ENCODE measurements at places on chromosomes 12 and 14.

GRCh38 chr12:109447482-109447881, 29.6 kb downstream of the KCTD10 start:
- no peak for DNase-seq

DNA sequence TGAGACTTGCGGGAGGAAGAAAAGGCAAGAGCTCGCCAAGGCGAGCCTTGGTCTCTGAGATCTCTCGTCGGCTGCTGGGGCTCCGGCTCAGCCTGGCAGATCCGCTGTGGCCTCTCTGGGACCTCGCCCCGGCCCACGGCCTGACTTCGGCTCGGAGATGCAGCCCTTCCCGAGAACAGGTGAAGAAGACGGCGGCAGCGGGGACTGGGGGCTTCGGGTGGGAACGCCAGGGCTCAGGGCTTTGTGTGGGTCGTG, 6.0 kb upstream of the HOXC9 start:
- no peak for DNase-seq

DNA sequence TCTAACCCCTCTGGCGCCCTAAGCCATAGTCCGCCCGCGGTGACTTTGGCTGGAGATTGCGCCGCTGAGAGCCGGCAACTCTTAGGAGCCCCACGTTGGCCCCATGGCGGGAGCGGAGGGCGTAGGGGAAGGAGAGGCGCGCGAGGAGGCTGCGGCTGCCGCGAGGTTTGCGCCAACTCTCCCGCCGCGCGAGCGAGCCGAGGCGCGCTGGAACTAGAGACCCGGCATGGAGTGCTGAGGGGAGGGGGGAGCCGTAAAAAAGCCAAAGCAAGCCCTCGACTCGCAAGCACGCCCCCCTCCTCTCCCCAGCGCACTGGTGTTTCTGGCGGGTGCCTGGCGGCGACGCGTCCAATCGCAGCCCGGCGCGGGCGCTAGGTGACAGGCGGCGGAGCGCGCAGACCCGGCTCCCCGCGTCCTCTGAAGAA, at the start of gene SYT10:
TSS of gene SYT10 (minus strand) at position 233 of the 425 bp plus-strand sequence. CDS start 297 bp downstream, outside the sequence.
- no peak for DNase-seq

DNA sequence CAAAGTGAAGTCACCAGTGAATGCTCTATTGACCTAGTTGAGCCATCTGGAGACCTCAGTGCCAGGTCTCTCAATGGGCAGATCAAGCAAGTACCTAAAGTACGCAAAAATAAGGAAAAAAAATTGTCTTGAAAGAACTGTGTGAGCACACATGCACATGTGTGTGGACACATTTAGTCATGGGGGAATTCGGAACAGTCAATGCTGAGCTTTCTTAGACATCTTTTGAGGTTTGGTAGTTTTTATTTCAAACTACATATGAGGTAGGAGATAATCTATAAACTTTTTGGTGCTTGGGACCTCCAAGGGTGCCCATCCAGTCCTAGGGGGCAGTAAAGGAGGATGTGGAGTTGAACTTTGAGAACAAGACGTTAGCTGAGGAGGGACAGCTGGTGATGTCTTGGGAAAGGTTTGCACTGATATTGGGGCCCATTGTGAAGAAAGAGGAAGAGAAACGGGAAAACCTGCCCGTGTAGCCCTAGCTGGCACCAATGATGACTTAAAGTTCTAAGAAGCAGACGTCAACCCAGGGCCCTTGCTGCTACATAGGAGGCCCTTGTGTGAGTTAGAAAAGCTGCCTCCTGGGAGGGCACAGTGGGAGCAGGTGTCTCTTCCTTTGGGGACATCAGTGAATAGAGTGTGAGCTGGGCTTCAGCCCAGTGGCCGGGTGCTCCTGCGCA, 124.4 kb downstream of the NT5DC3 start:
- no peak for DNase-seq

- DNase-seq = no peak
Observed at GRCh38 chr12:131130311-131130911, 176.7 kb downstream of the ADGRD1 start.

- DNase-seq = no peak
Observed at GRCh38 chr12:24997970-24998582, 49.2 kb upstream of the BCAT1 start.

DNA sequence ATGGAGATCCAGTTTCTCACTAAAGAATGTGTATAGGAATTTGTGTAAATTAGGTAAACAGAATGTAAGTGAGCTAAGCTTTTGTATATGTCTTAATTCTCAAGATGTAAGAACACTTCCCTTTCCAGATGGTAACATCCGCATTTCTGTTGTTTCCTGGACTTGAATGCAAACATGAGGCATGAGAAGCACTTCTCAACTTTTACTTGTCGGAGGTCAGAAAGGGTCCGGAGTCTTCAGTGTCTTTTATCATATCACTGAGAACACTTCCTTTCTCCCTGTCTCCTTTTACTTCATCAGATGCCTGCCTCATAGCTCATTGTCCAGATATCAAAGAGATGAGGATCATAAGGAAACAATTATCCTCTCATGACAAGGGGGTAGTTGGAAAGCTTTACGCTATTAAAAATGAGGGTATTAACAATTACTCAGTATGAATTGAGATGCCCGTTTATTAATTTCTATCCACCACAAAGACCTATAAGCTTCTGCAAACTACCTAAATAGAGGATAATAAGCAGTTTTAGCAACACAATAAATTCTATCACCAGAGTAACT, 214.1 kb upstream of the FLRT2 start:
- no peak for DNase-seq

- no peak for DNase-seq
Observed at GRCh38 chr14:74595006-74595735, 16.9 kb downstream of the LTBP2 start.

DNA sequence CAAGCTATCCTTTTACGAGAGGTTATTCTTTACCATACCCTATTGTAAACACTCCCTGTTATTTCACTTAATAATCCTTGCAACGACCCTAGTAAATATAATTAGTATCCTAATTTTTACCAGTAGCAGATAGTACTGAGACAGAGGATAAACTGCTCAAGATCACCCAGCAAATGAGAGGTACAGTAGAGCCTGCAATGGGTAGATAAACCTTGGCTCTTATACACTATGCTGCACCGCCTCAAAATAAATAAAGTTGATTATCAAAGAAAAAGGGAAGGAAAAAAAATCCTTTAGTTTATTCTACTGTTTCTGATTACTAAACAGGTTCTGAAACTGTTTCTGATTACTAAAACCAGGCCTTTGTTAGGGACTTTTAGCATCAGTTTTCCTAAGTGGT, 22.5 kb downstream of the YBX3 start:
- DNase-seq = no peak

DNA sequence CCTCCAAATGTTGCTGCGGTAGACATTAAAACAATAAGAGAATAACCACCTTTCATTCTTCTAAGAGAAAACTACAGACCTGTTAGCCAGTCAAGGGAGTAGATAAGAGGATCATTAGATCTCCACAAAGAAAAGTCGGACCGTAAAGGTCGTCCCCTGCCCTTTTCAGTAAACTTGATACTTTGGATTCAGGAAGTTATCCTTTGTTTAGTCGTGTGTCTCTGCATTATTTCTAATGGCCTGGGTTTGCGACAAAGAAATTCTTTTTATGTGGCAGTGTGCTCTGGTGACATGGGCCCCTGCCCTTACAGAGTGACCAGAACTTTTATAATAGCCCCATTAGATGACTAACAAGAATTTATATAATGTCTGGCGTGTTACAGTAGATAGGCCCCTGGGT, 44.6 kb upstream of the EVL start:
- no peak for DNase-seq

Measured in thoracic aorta (tissue), 2 donors.